T-helper 1 cell (primary cell): ENCODE measurements at places on chromosomes 6 and 20.

DNA sequence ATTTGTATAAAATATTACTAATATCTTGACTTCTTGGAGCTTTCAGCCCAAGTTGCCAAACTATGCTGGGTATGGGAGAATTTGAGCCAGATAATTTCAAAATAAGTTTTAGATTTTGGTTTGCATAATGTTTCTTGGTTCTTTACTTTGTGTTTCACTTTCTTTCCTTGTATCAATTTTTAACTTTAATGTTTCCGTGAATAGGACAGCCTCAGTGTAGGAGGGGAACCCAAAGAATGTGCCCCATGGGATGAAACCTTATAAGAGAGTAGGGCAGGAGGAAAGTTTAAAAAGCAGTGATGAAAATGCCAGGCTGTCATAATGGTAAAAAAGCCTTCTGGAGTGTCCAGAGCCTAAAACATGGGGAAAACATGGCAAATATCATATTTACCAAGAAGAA is 252.4 kb upstream of the IRAK1BP1 start:
- no peak for DNase-seq

DNA sequence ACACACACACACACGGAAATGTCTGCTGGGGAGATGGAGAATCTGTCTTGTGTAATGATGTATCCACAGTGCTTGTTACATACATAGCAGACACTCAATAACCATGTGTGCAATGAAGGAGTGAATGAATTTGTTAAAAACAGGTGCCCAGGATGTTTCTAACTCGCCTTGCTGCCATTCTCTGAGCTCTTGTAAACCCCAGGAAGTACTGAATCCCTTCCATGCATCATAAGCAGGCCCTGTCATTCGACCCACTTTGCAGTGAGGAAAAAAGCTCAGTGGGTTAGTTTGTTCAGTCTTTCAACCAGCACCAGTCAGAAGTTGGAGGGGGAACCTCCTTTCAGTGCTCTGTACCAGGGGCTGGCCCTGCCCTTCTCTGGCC is 1.4 kb upstream of the KCNK5 start:
- no peak for DNase-seq

GRCh38 chr20:63076421-63076820 is 69.7 kb upstream of the BHLHE23 start:
- DNase-seq = no peak

- DNase-seq = no peak
These were observed 183.0 kb upstream of the MMS22L start for GRCh38 chr6:97465877-97466561.

- DNase-seq = no peak
These were observed 25.0 kb downstream of the ZDHHC14 start for GRCh38 chr6:157405986-157406385.

GRCh38 chr6:71446057-71446456 is 157.4 kb downstream of the OGFRL1 start:
- DNase-seq = no peak

- no peak for DNase-seq
These were observed 25.1 kb upstream of the GSTA4 start for GRCh38 chr6:53020005-53020744.

GRCh38 chr6:85078058-85078457 is 313.7 kb upstream of the TBX18 start:
- DNase-seq = no peak

- no peak for DNase-seq
These were observed 85.7 kb downstream of the C6orf118 start for GRCh38 chr6:165223736-165224135.

DNA sequence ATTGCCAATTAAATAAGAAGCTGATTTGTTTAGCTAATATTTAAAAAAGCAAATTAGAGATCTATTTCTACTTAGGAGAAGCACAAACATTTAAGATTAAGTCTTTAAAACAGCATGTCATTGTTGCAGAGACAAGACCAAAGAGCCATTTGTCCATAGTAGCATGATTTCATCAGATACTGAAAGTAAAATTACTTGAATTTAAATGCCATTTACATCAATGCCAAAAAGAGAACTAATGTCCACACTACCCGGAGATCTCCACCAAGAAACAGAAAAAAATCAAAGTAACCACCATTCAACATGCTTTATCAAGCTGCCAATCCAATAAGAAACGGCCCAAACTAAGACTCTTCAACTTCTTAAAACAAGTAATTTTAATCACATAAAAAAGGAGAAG is 15.7 kb downstream of the AURKA start:
- DNase-seq = no peak

- no peak for DNase-seq
These were observed 605.5 kb downstream of the HDGFL1 start for GRCh38 chr6:23174781-23175361.

- no peak for DNase-seq
These were observed 1.7 kb downstream of the AFDN start for GRCh38 chr6:167828325-167828956.

DNA sequence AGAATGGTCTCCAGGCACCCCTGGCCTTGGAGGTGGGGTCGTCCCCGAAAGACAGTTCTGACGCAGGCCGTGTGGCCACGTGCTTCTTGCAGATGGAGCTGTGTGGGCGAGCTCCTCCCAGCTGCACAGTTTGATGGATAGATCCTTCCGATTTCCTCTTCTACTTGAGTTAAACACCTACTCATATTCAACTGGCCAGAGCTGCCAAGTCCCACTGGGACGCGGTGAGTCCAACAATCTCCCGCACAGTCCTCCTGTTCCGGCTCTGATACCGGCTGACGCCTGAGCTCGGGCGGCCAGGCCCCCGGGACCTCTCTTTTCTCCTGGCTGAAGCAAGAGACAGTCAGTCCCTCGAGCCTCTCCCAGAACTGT is 57.9 kb upstream of the DACT2 start:
- DNase-seq = no peak

- DNase-seq = no peak
These were observed 21.9 kb downstream of the ECT2L start for GRCh38 chr6:138817799-138818198.

GRCh38 chr20:39453890-39454289 is 491.7 kb downstream of the DHX35 start:
- DNase-seq = no peak

DNA sequence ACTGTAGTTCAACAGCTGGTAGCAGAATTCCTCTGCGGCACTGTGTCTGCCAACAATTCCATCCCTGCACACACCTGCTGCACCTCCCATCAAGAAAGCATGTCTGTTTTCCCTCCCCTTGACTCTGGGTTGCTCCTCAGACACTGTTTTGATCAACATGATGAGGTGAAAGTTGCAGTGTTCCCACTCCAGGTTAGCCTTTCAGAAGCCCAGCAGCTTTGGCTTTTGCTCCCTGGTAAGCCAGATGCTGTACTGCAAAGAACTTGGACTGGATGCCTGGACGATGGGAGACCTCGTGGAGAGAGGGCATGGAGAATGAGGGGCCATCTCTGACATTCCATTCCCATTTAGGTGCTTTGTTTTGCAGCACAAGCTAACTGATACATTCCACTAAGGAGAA is 79.1 kb upstream of the MAFB start:
- DNase-seq = no peak

DNA sequence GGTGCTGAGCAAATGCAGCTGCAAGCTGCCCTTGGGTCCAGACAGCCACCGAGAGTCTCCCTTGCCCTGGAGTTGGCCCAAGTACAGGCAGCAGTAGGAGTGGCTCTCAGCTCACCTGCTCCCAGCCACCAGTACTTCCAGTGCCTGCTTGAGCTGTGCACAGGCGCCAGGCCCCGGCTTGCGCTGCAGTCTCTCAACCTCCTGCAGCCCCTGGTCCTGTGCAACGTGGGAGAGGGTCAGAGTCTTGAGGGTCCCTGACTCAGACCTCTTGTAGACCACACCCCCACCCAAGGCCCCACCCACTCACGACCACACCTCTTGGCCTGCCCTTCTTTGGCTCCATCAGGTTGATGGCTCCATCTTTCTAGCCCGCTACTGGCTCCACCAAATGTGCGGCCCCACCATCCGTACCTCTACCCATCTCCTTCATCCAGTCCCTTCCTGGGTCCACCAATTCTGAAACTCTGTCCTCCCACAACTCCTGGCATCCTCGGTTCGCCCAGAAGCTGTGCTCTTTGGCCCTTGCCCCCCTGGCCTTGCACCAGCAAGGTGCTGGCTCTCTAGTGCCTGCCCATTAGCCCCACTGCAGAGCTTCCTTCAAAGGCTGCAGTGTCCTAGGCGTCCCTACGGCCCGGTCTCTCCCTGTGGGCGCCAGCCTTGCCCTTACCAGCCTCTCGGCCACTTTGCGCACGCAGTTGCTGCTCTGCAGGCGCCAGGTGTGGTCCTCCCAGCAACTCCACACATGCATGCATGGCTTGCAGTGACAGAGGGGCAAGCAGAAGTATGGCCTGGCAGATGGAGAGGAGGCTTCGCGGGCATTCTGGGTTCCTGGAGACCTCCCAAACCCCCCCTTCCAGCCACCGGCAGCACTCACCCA is 16.5 kb upstream of the SPAG4 start:
- DNase-seq = no peak

GRCh38 chr20:11429168-11429567 is 488.5 kb upstream of the BTBD3 start:
- DNase-seq = no peak

DNA sequence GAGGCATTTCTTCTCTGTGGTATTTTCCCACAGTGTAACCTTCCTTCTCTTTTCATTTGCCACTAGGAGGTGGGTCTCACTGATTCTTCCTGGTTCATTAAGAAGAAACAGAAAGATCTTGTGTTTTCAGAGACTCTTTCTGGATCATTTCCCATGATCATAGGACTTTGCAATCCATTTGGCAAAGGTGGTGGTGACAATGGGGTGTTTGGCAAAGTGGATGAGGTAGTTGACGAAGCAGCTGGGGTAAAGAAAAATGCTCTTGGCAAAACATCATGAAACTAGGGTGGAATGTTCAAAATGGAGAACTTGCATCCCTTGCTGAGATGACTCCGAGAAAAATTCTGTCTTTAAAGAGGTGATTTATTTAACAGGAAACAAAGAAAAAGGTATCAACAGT is 50.6 kb downstream of the TRAF3IP2 start:
- no peak for DNase-seq

DNA sequence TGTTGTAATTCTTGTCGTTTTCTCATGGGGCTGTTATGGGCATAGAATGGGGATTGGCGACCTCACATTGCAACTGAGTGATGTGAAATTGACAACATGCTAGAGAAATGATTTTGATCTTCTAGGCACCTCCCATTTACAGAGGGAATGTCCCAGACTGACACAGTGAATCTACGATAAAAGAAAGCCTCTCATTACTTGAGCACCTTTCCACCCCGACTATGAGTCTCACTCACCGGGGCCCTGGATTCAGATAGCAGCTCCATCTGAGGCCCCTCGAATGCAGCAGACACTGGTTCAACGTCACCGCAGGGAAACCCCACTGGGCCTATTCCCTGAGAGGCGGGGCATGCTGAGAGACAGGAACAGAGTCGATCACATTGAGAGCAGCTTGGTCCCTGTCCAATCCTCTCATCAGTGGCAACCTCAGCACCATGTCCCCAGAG is 49.1 kb downstream of the NFATC2 start:
- DNase-seq = no peak

GRCh38 chr20:1507276-1507675 is 16.1 kb upstream of the SIRPB2 start:
- no peak for DNase-seq

DNA sequence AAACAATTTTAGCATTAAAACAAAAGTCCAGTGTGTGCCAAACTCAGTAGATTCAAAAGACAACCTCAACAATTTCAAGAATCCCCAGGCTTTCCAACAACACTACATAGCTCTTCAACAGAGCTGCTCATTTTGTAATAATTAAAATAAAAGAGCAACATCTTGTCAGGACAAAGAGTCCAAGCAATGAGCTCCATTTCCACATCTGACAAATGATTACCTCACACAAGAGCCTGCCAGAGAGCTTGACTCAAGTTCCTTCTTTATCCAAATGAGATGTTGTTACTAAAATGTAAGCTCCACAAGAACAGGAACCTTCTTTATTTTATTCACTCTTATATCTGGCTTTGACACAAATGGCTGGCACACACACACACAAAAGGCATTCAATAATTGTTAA is 449.8 kb downstream of the HACE1 start:
- DNase-seq = no peak

DNA sequence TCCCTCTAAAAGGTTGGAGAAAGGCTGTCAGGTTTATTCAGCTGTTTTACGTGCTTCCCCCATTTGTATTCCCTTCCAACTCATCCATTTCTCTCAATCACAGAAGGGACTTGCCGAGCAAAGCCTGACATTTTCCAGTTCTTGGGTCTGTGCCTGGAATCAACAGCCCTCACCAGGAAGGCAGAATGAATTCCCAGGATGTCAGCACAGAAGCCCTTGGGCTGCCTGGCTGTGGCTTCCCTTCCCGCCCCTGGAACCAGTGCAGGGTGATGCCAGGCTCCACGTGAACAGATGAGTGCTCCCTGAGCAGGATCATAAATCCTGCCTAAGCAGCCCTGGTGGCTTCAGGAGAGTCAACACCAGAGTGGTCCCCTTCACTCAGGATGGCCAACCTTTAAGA is 86.1 kb upstream of the CD83 start:
- no peak for DNase-seq

DNA sequence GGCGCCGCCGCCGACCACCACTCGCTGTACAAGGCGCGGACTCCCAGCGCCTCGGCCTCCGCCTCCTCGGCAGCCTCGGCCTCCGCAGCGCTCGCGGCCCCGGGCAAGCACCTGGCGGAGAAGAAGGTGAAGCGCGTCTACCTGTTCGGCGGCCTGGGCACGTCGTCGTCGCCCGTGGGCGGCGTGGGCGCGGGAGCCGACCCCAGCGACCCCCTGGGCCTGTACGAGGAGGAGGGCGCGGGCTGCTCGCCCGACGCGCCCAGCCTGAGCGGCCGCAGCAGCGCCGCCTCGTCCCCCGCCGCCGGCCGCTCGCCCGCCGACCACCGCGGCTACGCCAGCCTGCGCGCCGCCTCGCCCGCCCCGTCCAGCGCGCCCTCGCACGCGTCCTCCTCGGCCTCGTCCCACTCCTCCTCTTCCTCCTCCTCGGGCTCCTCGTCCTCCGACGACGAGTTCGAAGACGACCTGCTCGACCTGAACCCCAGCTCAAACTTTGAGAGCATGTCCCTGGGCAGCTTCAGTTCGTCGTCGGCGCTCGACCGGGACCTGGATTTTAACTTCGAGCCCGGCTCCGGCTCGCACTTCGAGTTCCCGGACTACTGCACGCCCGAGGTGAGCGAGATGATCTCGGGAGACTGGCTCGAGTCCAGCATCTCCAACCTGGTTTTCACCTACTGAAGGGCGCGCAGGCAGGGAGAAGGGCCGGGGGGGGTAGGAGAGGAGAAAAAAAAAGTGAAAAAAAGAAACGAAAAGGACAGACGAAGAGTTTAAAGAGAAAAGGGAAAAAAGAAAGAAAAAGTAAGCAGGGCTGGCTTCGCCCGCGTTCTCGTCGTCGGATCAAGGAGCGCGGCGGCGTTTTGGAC is 2.0 kb downstream of the SOX4 start:
- no peak for DNase-seq

GRCh38 chr6:13767121-13767808 is 47.1 kb downstream of the MCUR1 start:
- peak; percentile 7 for DNase-seq

DNA sequence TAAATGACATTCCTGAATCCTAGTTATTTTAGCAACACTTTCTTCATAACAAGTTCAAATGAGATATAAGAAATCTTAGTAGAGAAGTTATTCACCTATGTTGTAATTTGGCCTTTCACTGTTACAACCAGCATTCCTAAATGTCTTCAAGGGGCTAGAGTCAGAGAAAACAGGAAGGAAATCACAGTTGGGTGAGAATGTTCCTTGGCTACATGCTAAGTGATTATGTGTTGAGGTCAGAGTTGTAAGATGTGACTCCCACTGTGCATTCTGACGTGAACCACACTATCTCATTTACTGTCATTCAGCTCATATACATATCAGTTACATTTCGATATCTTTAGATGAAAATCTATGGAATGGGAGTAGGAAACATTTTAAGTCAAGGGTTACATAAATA is 51.0 kb upstream of the MLIP start:
- no peak for DNase-seq
